ENCODE measurements at places on chromosomes 4 and X.

DNA sequence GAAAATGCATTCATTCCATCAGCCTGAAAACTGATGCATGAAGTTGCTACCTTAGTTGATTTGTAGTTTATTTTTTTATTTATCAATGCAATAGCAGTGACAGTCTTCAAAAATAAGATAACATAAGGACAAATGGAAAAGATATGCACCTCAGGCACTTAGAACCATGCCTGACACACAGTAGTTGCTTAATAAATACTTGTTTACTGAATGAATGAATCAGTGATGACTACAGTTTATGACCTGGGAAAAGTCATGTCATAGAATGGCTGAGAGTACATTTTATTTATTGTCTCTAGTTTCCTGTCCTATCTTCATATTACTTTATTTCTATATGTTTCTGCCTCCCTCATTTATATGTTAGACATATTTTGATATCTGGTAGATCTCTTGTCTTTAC, 171.8 kb downstream of the TLL1 start:
- no peak for DNase-seq

DNA sequence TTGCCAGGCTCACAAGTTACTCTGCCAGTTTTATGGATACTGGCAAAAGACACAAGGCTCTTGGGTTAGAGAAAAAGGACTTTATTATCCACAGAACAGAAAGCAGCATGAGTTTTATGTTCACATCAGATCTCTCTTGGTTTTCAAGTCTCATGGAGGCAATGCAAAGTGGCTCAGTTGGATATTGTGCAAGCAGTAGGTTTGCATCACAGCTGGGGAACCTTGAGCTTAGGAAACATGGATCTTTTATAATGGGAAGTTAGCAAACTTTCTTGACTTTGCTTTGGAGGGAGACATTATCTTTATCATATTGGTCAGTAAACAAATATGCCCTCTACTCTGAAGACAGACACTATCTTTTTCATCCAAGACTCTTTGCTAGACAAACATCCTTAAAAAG, 109.2 kb upstream of the GRPR start:
- no peak for DNase-seq

DNA sequence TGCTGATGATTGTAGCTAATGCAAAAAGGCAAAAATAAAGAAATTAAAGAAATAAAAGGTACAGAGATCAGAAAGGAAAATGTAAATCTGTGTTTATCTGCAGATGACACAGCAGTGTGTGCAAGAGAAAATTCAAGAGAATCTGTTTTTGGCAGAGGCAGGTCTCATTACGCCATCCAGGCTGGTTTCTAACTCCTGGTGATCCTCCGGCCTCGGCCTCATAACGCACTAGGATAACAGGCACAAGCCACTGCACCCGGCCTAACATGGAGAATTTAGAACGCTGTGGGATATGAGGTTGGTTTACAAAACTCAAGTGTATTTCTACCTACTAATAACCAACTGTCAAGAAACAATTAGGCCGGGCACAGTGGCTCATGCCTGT, 29.4 kb downstream of the CTBP1 start:
- DNase-seq = no peak

GRCh38 chr4:142528433-142528832, 317.7 kb downstream of the INPP4B start:
- no peak for DNase-seq

DNA sequence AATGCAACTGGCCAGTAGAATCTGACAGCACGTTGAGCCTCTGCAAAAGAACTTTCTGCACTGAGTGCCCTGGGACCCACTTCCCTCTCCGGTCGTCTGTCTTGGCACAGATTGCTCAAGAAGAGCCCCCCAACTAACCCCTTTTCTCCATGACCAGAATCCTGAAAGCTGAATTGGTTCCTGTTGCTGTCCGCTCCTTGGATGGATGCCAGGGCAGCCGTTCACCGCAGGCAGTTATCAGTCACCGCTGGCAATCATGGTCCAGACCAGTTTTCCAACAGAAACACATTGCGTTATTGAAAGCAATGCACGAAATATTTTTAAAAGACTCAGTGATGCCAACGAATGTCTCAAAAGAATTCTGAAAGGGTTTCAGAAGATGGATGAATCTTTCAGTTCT, 733.7 kb upstream of the FRG1 start:
- no peak for DNase-seq

DNA sequence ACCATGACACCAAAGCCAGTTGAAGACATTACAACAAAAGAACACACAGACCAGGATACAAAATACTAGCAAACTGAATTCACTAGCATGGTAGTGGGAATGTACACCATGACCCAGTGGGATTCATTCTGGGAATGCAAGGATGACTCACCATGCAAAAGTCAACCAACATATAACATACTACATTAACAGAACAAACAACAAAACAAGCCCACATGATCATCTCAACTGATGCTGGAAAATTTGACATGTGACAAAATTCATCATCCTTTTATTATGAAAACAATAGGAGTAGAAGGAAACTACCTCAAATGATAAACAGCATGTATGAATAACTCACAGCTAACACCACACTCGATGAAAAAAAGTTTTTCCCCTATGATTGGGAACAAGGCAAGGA, 190.2 kb downstream of the DCLK2 start:
- no peak for DNase-seq

DNA sequence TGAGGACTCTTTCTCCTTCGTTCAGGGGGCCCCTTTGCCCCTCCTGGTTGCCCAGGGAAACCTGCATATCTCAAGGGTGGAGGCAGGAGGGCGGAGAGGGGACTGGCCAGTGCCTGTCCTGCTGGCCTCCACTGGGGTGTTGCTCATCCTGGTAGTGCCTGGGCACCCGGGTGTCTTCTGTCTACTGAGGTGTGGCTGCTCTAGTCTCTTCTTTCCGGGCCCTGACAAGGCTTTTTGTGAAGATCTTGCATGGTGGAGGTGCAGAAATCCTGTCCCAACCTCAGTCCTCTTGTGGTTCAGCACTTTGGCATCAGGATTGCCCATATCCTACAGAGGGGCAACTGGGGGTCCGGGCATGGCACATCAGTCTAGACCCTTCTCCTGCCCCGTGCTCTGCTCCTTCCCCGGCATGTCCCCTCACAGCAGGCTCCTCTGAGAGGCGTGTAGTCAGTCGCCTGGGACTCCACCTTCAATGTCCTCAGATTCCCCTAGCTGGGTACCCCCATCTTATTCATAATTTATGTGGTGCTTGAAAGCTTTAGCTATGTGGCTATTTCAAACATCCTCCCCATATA, 1.9 kb downstream of the CCDC110 start:
- no peak for DNase-seq

All from CD4-positive, alpha-beta T cell treated with Interleukin-6 for 4 hours (primary cell).